Smooth muscle cell of the pulmonary artery (primary cell): ENCODE measurements at places on chromosomes 6 and 20. TPM values are rescaled to one million over a fixed set of nuclear protein-coding genes. Genes with fewer than 3 reads are reported as not detected.

Gene MROH8
- 0.59 and 1.5 TPM in 2 replicates for total RNA-seq

Gene PRDM13
- 0.07 TPM in 1 of 2 replicates, not detected in the other for total RNA-seq

Gene TBXT
- total RNA-seq: not detected in 2 replicates

Gene RAB44
- total RNA-seq: 0.03 TPM in 1 of 2 replicates, not detected in the other

Gene LBP
- total RNA-seq: 0.98 TPM in 1 of 2 replicates, not detected in the other

Gene KIAA0408
- 0.50 and 0.78 TPM in 2 replicates for total RNA-seq
